Heart left ventricle (tissue), 16 donors: ENCODE measurements at places on chromosomes 6 and 20.

- no peak overlapping the region for H3K4me3 ChIP-seq
- H3K36me3 ChIP-seq, result no peaks in the 10 kb centered on the region
- H3K4me1 ChIP-seq, result no peaks in the 10 kb centered on the region
- no peak overlapping the region for H3K27ac ChIP-seq
- no peaks in the 10 kb centered on the region for H3K27me3 ChIP-seq
Observed at GRCh38 chr6:44630125-44631028, 242.9 kb downstream of the CDC5L start.

DNA sequence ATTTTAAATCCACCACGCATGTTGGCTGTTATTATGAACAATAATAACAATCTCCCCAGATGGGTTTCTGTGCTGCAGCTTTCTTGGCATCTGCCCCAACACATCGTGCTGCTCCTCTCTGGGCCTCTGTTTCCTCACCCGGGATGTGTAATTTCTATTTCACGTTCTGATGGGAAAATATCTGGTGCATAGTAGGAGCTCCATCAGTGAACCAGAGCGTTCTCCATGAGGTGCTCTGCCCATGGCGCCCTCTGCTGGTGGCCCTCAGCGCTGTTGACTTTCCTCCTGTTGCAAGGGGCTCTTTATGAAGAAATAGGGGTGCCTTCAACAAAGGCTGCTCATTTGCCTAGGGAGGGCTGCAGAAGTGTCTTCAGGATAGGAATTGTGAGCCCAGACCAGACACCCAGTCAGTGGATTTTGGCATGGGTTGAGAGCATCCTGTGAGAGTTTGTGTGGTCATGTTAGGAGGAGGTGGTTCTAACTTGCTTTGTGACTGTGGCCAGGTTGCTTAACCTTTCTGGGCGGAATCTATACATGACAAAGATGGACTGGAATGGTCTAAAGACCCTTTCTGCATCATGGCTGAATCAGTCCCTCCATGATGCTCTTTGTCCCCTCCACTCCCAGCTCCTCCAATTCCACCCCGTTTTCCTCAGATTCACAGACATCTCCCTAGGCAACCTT is 8.1 kb downstream of the SCRT2 start:
- H3K27me3 ChIP-seq, result peaks cover 17% of the 10 kb centered on the region
- H3K4me3 ChIP-seq, result no peak overlapping the region
- H3K27ac ChIP-seq, result peak overlapping the region; percentile 61
- H3K4me1 ChIP-seq, result peaks cover 5% of the 10 kb centered on the region

GRCh38 chr6:67811239-67812037 is 823.6 kb upstream of the ADGRB3 start:
- no peak for DNase-seq
- H3K4me1 ChIP-seq, result no peaks in the 10 kb centered on the region
- H3K27ac ChIP-seq, result no peak overlapping the region

DNA sequence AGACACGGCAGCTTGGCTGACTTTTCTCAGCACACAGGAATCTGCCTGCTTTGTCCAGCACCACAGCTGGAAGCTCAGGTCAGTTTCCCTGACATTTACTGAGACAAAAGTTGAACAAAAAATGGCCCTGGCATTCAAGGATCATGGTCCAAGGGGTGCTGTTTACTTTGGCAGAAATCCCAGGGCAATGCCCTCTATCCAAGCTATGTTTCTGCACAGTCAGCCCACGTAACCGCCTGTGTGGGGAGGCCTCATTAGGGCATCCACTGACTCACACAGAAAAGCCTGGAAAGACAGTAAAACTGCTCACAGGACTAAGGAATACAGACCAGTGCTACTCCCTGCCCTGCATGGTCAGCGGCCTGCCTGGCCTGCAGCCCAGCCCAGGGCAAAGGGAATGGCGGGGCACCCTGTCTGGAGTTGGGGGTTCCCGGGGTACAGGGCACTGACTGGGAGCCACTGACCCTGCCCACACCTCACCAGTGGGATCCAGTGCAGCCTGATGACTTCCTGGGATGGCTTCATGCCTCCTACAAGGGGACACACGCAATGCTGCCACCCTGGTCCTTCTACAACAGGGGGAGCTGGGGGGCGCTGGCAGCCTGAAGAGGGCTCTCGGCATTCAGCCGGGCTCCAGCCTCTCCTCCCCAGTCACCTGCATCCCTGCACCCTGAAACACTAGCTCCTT is 77.1 kb downstream of the NINL start:
- peaks cover 18% of the 10 kb centered on the region for H3K36me3 ChIP-seq
- no peaks in the 10 kb centered on the region for H3K27me3 ChIP-seq
- no peaks in the 10 kb centered on the region for H3K4me1 ChIP-seq
- no peak overlapping the region for H3K4me3 ChIP-seq
- no peak overlapping the region for H3K27ac ChIP-seq

GRCh38 chr20:5003626-5004025 is 2.3 kb upstream of the SLC23A2 start:
- peaks cover 11% of the 10 kb centered on the region for H3K4me1 ChIP-seq
- H3K27me3 ChIP-seq, result no peaks in the 10 kb centered on the region
- no peak overlapping the region for H3K27ac ChIP-seq
- no peak for DNase-seq
- no peak overlapping the region for H3K4me3 ChIP-seq

DNA sequence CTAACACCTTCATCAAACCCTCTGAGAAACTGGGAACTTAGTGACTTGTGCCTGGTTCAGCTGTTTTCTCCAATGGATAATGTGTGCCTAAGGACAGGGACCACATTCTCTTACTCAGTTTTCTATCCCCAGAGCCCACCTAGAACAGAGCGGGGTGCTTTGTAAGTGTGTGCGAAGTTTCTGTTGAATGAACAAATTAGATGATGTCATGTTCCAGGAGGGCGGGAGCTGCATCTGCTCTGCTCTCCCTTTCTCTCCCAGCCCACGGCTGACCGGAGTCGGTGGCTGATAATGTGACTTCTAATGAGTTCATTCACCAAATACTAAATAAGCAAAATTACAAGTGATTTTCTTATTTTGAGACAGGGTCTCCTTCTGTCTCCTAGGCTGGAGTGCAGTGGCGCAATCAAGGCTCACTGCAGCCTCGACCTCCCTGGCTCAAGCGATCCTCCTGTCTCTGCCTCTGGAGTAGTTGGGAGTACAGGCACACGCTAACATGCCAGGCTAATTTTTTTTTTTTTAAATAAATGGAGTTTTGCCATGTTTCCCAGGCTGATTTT is 60.7 kb upstream of the FNDC1 start:
- H3K4me3 ChIP-seq, result no peak overlapping the region
- peaks cover 10% of the 10 kb centered on the region for H3K4me1 ChIP-seq
- no peak for DNase-seq
- no peaks in the 10 kb centered on the region for H3K36me3 ChIP-seq
- no peak overlapping the region for H3K27ac ChIP-seq

GRCh38 chr6:104613416-104614001 is 246.2 kb downstream of the HACE1 start:
- H3K36me3 ChIP-seq, result no peaks in the 10 kb centered on the region
- no peak overlapping the region for H3K4me3 ChIP-seq
- no peak for DNase-seq
- H3K27ac ChIP-seq, result no peak overlapping the region

GRCh38 chr6:53837865-53838769 is 43.3 kb downstream of the LRRC1 start:
- DNase-seq, result no peak
- no peak overlapping the region for H3K4me3 ChIP-seq
- no peaks in the 10 kb centered on the region for H3K36me3 ChIP-seq

- H3K4me1 ChIP-seq, result no peaks in the 10 kb centered on the region
- H3K27ac ChIP-seq, result no peak overlapping the region
- no peaks in the 10 kb centered on the region for H3K36me3 ChIP-seq
- H3K27me3 ChIP-seq, result no peaks in the 10 kb centered on the region
Observed at GRCh38 chr6:152642578-152643375, 5.6 kb upstream of the SYNE1 start.

DNA sequence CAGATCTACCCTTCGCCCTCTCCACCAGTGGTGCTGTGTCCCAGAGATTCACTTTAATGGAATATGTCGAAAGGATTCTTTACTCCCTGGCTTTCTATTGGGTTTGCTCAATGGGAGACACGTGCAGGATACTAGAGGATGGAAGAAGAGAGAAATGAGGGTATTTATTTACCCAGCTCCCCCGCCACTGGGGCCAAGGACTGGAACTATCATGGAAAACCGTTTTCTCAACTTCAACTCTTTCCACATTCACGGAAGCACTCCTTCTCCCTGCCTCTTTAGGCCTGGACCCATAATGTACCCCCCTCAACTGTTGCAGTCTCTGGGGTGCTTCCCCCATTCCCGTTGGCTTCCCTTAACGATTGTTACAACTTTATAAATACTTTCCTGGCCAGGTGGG is 26.6 kb upstream of the RALY start:
- no peak overlapping the region for H3K4me3 ChIP-seq
- H3K27me3 ChIP-seq, result no peaks in the 10 kb centered on the region
- DNase-seq, result no peak
- no peaks in the 10 kb centered on the region for H3K36me3 ChIP-seq
- no peak overlapping the region for H3K27ac ChIP-seq

DNA sequence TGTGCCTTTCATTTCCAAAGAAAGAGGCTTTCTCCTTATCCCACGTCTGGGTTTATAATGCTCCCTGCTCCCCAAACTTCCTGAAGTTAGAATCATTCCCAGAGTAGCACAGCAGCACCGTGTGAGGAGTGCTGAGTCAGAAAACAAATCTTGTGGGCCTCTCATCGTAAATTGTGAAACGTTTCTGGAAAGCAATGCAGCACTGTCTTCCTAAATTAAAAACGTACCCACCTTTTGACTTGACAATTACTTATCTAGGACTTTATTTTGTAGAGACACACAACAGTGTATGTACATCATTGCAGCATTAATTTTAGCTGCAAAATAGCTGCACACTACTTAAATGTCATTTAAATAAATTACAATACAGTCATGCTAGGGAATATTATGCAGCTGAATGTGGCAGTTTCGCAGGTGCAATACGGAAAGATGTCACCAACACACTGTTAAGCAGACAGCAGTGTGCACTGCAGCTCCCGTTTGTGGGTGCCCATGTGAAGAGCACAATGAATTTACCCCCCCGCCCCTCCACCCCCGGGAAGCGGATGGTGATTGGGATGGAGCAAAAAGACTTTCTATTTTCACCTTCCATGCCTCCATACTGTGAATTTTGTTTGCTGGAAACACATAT is 30.8 kb downstream of the RRBP1 start:
- H3K36me3 ChIP-seq, result peaks cover 8% of the 10 kb centered on the region
- peaks cover 73% of the 10 kb centered on the region for H3K4me1 ChIP-seq
- no peak for DNase-seq
- no peak overlapping the region for H3K27ac ChIP-seq

DNA sequence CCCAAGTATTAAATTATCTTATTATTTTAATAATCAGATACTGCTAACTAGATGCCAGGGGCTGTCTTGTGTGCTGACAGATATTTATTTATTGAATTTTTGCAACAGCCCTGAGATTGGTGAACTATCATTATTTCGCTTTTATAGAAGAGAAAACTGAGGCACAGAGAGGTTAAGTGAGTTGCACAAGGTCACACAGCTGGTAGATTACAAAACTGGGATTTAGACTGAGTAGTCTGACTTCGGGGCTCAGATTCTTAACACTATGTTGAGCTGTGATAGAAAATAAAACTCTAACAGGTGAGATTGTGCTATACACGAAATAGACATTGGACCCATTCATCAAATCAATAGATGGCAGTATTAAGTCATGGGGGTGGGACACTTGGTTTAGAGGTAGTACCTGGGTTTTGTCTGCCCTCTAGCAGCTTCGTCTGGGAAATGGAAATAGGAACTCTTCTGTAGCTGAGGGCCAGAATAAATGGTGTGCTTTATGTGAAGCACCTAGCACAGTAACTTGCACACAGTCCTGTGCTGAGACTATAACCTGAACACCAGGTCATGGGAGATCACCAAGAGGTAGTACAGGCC is 113.4 kb downstream of the B3GAT2 start:
- H3K4me3 ChIP-seq, result no peak overlapping the region
- peaks cover 5% of the 10 kb centered on the region for H3K4me1 ChIP-seq
- H3K36me3 ChIP-seq, result no peaks in the 10 kb centered on the region
- no peak for DNase-seq
- H3K27ac ChIP-seq, result no peak overlapping the region
- H3K27me3 ChIP-seq, result no peaks in the 10 kb centered on the region

DNA sequence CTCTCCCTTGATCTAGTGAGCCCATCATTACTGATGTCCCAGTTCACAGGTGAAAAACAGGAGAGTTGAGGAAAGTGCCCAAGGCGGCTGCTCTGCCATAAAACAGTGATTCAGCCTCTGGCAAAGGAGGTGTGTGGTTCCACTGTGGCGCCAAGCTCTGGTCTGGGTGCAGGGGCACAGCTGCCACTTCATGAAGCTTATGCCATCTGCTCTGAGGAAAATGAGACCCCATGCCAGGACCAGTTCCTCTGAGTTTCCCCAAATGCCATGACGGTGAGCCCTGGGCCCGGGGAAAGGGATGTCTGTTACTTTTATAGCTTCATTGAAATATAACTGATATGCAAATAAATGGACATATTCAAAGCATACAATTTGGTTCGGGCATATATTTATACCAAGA is 33.7 kb upstream of the ZBP1 start:
- peaks cover 15% of the 10 kb centered on the region for H3K4me1 ChIP-seq
- no peaks in the 10 kb centered on the region for H3K27me3 ChIP-seq
- no peak overlapping the region for H3K27ac ChIP-seq
- peaks cover 52% of the 10 kb centered on the region for H3K36me3 ChIP-seq
- no peak overlapping the region for H3K4me3 ChIP-seq

GRCh38 chr6:53440336-53440945 is 91.7 kb upstream of the ELOVL5 start:
- H3K27me3 ChIP-seq, result no peaks in the 10 kb centered on the region

DNA sequence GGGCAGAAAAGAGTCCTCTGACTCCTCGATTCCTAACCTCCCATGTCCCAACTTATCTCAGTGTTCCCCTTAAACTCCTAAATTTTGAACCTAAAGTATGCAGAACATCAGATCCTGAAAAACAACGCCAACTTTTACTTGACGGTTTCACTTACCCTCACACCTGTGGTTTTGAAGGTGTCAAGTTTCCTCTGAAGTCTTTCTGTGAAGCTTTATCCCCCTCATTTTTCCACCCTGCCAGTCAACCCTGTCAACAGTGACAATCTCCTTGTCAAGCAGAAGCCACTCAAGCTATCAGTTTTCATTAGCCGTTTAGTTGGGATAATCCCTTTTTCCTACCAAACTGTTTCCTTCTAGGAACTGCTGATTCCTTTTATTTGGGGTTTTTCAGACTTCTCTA is 245.4 kb upstream of the PREP start:
- H3K4me3 ChIP-seq, result no peak overlapping the region
- H3K36me3 ChIP-seq, result no peaks in the 10 kb centered on the region
- no peak for DNase-seq
- no peak overlapping the region for H3K27ac ChIP-seq
- peaks cover 41% of the 10 kb centered on the region for H3K4me1 ChIP-seq
- H3K27me3 ChIP-seq, result no peaks in the 10 kb centered on the region

DNA sequence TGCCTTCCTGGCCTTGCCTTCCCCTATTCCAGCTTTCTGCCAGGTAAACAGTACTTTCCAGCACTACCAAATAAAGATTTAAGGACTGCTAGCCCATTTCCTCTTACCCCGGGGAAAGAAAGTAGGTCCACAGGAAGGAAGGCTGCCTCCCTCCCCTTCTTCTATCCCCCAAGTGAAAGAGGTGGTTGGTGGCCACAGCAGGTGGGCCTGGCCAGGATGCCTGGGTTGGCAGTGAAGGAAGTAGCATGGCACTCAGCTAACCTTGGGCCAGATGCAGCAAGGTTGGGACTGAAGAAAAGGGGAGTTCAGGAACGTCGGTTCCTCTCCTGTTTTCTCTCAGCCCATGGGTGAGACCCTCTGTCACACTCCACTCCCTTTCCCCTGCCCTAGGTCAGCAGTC is 8.9 kb downstream of the NFKBIL1 start:
- no peaks in the 10 kb centered on the region for H3K27me3 ChIP-seq
- DNase-seq, result no peak

GRCh38 chr20:46694484-46694883 is 5.2 kb upstream of the TP53RK start:
- H3K4me1 ChIP-seq, result no peaks in the 10 kb centered on the region
- no peak for DNase-seq
- no peak overlapping the region for H3K27ac ChIP-seq
